ENCODE measurements at places on chromosomes 7 and 10. TPM values are rescaled to one million over a fixed set of nuclear protein-coding genes. Genes with fewer than 3 reads are reported as not detected.

GRCh38 chr10:131692686-131693334 is 208.0 kb upstream of the PPP2R2D start:
- DNase-seq: no peak

MBL2 gene
- not detected for total RNA-seq

GRCh38 chr7:123538189-123538714 is 3.9 kb upstream of the IQUB start:
- DNase-seq: no peak

MNX1 gene
- not detected for total RNA-seq

FXYD4 gene
- not detected for total RNA-seq

GRCh38 chr10:62037166-62037831 is 135.8 kb downstream of the ARID5B start:
- no peak for DNase-seq

EZH2 gene
- 0.45 TPM for total RNA-seq

UTF1 gene
- not detected for total RNA-seq

LRIT1 gene
- total RNA-seq: not detected

GRCh38 chr10:62543571-62544355 is 169.6 kb downstream of the ZNF365 start:
- no peak for DNase-seq

DNA sequence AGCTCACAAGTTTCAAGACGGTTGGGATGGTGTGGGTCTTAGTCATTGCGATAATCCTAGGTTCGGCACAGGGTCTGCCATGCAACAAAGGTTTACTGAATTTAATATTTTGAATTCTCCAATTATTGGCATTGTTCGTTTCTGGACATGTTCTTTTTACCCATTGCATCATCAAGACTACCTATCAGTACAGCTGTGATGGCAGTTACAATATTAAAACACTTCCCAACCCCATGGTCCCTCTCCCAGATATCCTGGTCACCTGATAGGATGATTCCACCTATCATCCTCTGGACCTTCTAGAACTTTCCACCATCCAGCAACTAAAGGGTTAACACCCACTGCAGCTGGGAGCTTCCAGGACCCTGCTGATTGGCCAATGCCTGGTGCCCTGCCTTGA is 377.8 kb upstream of the PRKCQ start:
- DNase-seq: no peak

MACC1 gene
- total RNA-seq: 0.13 TPM

DNA sequence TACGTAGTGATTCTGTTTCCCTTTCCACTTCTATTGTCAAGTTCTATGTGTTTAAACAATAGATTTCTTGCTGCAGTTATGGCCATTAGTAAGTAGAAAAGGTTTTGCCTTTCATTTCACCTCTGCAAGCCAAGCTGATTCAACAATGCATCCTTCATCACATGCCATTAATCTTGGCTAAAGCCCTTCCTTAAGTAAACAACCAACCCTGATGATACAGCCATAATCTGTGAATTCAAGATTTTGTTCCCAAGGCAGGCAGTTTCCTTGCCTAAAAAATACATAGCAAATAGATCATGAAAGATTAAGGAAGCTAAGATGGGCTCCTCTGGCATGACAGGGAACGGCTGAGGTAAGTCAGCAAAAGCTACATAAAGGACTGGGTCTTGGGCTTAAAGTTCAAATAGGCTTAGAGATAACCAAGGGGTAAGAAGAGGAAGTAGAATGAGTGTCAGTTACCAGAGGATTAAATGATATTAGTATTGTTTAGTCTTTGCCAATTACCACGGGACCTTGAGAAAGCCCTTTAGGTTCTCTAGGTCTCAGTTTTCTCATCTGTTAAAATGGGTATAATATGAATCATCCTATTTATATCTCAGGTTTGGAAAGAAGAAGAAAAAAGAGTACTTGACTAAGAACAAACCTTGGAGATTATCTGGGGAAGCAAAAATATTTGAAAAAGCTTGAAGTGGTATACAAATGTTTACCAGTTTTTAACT is 35.9 kb upstream of the ANK3 start:
- no peak for DNase-seq

UNCX gene
- not detected for total RNA-seq

GRCh38 chr7:76280408-76280807 is 22.1 kb upstream of the HSPB1 start:
- DNase-seq: no peak

DNA sequence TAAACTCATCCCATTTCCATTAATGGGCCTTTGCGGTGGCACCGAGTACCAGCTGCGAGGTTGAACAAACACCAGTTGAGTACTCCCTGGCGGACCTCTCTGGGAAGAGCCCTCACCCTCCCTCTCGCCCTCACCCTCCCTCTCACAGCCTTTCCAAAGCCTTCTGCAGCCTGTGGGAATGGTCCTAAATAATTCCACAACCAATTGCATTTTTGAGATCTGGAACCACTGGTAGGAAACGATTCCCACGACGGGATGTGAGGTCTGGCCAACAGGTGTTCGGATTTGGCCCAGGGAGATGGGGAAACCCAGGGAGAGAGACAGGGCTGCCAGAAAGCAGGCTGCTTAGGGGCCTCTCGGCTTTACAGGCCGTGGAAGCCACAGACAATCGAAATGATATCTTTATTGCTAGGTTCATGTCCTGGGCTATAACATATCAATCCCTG is 5.3 kb downstream of the PTF1A start:
- peak; percentile 53 for DNase-seq

- DNase-seq: no peak
These were observed 8.2 kb downstream of the ASB10 start for GRCh38 chr7:151178831-151179230.

PRLHR gene
- 0.78 TPM for total RNA-seq

GOLGA7B gene
- 0.33 TPM for total RNA-seq

DNA sequence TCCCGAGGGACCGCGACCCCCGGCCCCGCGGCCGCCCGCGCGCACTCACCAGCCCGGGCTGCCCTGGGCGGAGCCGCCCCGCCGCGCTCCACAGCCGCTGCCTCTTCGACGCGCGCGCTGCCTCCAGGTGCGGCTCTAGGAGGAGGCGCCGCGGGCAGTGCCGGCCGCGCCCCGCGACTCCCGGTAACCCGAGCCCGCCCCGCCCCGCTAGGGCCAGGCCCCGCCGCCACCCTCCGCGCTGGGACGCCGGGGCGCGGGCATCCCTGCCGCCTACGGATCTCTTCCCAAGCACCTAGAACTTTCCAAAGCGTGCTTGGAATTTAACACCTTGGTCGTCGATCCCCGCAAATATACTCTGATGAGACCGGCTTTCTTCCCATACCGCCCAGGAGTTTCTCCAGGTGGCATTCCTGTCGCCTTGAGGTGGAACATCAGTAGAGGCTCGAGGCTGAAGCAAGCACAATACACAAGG is at the start of gene SLC26A5:
SLC26A5 (minus strand) TSS at position 159 of the 472 bp plus-strand sequence. CDS start 24,693 bp downstream, outside the sequence.
- no peak for DNase-seq

TMEM270 gene
- not detected for total RNA-seq

GRCh38 chr7:42617806-42618457 is 293.9 kb downstream of the C7orf25 start:
- no peak for DNase-seq

DBF4 gene
- 3.3 TPM for total RNA-seq

PDK4 gene
- 467 TPM for total RNA-seq

DNA sequence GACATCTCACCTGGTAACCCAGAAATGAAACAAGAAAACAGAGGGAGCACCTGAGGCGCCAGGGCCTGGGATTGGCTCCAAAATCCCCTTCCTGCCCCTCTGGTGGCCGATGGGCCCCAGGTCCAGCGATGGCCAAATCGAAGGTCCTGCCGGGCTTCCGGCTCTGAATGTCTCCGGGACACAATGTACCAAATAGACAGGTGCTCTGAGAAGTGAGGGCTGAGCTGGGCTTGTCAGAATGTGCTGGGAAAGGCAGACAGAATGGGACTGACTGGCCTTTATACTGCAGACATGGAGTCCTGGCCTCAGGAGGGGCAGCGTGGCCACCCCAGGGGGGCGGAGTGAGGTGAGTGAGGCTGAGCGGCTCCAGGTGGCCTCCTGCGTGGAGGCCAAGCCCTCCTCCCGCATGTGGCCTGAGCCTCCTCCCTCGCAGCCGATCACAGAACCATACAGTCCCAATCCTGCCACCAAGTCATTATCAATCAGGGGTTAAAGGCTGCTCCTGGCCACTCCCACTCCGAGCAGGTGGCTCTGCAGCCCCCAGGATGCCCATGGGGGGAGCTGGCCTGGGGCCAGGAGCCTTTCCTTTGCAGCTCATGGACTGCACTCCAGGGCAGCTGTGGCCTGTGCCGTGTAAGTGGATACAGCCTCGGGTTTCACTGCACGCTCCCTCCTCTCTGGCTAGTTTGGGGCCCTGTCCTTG is 185.5 kb downstream of the ADARB2 start:
- DNase-seq: no peak

DNA sequence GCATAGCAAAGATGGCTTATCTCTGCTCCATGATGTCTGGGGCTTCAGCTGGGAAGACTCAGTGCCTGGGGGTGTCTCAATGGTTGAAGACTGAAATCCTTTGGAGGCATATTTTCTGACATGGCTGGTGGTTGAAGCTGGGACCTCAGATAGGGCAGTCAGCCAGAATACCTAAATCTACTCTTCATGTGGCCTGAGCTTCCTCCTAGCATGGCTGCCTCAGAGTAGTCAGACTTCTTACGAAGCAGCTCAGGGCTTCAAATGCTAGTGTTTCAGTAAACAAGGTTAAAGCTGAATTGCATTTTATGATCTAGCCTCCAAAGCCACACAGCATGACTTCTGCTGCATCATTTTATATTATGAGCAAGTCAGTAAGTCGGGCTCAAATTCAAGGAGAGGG is 2.6 kb upstream of the BRAF start:
- DNase-seq: no peak

- no peak for DNase-seq
These were observed 9.5 kb downstream of the PDGFA start for GRCh38 chr7:510131-510481.

DNA sequence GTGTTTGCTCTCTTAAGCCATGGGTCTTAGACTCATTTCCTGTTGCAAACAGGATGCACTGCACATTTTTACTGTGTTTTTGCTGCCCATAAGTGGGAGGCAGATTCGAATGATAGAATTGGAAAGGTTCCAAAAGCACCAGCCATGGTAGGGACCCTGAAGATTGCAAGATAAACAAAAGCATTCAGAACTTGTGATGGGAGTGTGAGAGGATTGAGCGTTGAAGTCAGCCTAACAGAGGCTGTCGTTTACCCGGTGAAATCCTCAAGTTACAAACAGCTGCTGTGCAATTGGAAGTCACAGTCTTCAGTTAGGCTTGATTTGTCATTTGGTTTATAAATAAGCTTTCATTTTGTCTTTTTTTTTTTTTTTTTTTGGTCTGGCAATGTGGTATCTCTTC is 192.7 kb upstream of the MKI67 start:
- DNase-seq: peak; percentile 45

- DNase-seq: no peak
These were observed 67.2 kb downstream of the SKIDA1 start for GRCh38 chr10:21458126-21458871.

MUC12 gene
- 1.1 TPM for total RNA-seq

GRCh38 chr10:84194424-84195043 is at the start of gene CDHR1:
CDHR1 (plus strand) TSS chr10:84194537; CDS start chr10:84194761, 224 bp downstream.
- no peak for DNase-seq

DNA sequence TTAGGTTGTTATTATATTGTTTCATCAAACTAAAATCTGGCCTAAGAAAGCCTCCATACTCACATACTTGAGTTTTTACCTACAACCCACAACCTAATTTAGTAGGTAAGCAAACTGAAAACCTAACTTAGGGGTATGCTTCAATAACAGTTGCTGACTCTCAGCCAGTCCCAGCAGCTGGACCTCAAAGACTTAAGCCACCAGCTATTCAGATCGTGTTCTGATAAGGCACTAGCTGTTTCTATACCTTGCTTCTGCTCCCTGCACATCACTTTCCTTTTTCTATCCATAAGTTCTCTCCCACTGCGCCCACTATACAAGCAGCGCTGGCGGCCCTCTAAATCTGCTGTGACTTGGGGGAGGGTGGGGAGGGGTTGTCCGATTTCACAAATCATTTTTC is 42.3 kb downstream of the SUGCT start:
- DNase-seq: no peak

COL26A1 gene
- total RNA-seq: not detected

GRCh38 chr7:141649137-141649864 is 52.7 kb downstream of the DENND11 start:
- no peak for DNase-seq

DNA sequence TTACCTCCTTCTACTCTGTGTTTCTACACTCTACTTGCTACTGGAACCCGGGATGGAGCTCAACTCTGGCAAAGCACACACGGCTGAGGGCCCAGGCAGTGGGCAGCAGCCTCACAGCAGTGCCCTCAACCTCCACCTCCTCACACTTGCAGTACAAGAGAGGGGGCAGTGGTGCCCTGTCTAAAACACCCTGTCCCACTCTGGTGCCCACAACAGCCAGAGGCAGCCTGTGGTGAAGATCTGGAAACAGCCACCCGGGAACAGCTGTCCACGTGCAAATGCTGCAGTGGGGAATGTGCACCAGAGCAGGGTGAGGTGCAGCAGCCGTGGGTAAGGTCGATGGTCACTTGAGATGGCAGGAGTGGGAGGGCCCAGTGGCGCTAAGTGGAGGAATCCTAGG is 13.7 kb downstream of the MAT1A start:
- DNase-seq: no peak

DNA sequence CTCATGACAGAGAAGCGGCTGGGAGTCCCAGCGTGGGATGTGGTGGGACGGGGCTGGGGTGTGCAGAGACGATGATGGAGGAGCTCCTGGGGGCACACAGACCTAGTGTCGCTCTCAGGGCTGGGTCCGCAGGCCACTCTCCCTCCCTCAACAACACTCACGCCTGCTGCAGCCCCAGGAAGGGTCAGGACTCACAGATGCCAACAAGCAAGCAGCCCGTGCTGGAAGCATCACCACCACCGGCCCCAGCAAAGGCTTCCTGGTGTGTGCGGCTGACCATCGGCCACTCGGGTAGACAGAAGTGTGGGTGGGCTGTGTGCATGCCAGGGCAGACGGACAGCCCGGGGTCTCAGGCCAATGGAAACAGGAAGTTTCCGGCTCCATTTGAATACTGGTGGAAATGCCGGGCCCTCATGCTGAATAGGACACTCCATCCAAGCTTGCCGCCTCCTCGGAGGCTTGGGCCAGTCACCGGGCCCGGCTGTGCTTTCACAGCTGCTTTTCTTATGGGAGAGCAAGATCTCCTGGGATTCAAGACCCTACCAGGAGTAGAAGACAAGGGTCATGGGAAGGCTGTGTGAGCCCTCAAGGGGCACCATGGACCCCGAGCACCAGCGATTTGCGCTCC is 178.1 kb downstream of the ELFN1 start:
- DNase-seq: no peak

DNA sequence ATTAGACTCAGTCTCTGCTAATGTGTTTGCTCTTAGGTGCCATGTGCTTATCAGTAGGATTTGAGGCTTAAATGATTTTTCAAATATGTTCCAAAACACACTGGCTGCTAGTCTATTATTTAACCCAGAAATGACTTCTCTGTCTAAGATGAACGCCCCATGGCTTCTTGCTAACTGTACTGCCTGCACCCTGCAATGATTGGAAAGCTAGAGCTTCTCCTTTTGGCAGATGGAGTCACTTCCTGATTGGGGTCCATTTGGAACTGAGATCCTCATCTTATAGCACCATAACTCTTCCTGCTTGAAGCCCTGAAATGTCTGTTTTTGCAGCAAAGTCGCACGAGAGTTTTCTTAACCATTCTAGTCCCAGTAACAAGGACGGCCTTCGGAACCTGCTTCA is 186.5 kb upstream of the ADO start:
- DNase-seq: no peak

GRCh38 chr7:33624215-33624614 is 281.1 kb upstream of the BMPER start:
- no peak for DNase-seq

METTL27 gene
- 4.0 TPM for total RNA-seq

- no peak for DNase-seq
These were observed 280.2 kb upstream of the IMMP2L start for GRCh38 chr7:111842491-111842890.

THSD7A gene
- total RNA-seq: 3.8 TPM

BHLHA15 gene
- not detected for total RNA-seq

All from esophagus muscularis mucosa (tissue), 4 donors.